ENCODE measurements at places on chromosomes 11 and 22. TPM values are rescaled to one million over a fixed set of nuclear protein-coding genes. Genes with fewer than 3 reads are reported as not detected.

GRCh38 chr22:35071784-35072183 is 5.8 kb downstream of the ISX start:
- DNase-seq, result no peak

- DNase-seq, result peak; percentile 32
Observed at GRCh38 chr11:47178316-47178715, 1.6 kb upstream of the ARFGAP2 start.

DNA sequence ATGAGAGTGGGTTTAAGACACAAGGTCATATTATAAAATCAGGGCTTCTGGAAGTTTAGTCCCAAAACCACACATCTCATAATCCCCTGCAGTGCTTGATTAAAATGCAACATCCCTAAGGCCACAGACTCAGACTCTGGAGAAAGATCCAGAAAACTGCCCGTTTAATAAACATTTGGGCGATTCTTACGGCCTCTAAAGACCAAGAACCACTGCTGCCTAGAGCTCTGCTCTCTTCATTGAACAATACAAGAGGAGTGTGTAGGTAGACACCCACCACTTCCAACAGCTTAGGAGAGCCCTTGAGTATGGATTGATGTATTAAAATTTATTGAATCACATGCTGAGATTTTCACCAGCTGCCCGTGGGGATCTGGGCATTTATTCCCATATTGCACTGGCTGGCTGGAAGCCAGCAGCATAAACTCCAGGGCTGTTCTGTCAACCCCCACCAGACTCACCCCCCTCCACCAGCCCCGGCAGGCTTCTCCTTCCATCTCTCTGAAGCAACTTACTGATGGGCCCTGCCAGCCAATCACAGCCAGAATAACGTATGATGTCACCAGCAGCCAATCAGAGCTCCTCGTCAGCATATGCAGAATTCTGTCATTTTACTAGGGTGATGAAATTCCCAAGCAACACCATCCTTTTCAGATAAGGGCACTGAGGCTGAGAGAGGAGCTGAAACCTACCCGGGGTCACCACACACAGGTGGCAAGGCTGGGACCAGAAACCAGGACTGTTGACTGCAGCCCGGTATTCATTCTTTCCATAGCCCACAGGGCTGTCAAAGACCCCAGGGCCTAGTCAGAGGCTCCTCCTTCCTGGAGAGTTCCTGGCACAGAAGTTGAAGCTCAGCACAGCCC is 749 bp upstream of the BEST1 start:
- DNase-seq, result no peak

- no peak for DNase-seq
Observed at GRCh38 chr22:39502789-39503409, 809 bp downstream of the MIEF1 start.

DNA sequence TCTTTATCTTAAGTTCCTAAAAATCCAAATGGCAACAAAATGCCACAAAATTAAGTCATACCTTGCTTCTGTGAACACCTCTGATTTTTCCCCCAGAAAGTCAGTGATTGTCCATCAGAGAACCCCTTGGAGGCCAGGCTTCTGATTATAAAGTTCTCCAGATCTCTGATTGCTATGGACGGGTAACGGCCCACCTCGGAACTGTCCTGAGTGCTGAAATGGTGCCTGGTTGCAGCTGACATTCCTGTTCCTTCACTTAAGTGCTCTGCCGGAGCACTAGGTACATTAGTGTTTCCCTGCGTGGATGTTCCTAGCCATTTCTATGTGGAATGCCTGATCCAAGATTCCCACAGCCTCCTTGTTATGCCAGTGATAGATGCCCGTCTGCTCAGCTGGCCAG is 85.0 kb downstream of the CHST1 start:
- no peak for DNase-seq

- DNase-seq, result no peak
Observed at GRCh38 chr11:133844217-133844616, 1.1 kb downstream of the SPATA19 start.

DNA sequence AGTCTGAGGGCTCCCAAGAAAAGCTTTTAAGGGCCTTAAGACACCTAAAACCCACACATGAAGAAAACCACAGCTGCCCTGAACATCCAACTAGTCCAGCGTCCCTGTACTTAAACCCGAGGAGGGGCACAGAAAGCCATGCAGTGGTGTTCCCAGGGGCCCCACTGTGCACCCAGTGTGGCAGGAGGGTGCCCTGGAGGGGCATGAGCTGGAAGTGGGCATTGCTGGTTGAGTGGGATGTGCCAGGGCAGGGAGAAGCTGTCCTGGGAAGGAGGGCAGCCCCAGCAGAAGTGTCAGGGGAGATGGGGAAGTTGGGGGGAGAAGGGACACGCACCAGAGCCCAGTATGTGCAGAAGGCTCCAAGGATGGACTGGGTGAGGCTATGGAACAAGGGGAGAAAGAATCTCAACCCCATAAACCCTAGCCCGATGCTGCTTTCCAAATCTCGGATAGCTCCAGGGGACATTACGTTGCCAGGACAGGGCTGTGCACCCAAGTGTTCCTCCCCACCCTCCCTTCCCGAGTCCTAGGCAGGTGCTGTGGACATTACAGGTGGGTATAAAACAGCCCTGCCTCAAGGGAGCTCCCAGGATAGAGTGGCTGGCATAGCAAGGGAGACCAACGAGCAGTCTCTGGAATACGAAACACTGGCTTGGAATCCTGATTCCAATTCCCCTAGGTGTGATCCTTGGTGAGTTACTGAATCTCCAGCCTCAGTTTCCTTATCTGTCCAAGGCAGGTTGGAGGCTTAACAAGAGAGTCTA is 44.2 kb downstream of the SHANK2 start:
- no peak for DNase-seq

- DNase-seq, result no peak
Observed at GRCh38 chr11:72075109-72075508, 5.2 kb downstream of the NUMA1 start.

DNA sequence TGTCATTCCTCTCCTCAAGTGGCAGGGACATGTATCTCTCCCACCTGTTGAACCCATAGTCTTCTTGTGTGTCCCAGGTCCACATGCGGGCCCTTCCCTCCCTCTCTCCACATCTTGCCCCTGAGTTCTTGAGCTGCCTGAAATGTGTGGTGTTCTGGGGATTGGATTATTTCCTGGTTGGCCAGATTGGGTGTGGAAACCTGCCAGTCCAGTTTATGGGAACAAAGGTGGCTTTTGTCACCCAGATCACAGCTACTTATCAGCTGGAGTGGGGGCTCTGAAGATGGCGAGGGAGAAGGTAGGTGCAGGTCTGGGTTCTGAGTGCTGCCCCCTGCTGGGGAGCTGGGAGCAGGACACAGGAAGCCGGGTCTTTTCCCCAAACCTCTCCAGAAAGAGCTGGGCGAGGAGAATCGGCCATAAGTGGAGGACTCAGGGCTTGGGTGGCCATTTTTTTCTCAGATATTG is 14.2 kb downstream of the DTX4 start:
- DNase-seq, result peak; percentile 43

GRCh38 chr11:105468154-105468553 is 141.7 kb upstream of the GRIA4 start:
- no peak for DNase-seq

GRCh38 chr11:107457205-107457557 is 444 bp downstream of the CWF19L2 start:
- no peak for DNase-seq

- no peak for DNase-seq
Observed at GRCh38 chr11:62710001-62710345, 2.5 kb downstream of the GNG3 start.

DNA sequence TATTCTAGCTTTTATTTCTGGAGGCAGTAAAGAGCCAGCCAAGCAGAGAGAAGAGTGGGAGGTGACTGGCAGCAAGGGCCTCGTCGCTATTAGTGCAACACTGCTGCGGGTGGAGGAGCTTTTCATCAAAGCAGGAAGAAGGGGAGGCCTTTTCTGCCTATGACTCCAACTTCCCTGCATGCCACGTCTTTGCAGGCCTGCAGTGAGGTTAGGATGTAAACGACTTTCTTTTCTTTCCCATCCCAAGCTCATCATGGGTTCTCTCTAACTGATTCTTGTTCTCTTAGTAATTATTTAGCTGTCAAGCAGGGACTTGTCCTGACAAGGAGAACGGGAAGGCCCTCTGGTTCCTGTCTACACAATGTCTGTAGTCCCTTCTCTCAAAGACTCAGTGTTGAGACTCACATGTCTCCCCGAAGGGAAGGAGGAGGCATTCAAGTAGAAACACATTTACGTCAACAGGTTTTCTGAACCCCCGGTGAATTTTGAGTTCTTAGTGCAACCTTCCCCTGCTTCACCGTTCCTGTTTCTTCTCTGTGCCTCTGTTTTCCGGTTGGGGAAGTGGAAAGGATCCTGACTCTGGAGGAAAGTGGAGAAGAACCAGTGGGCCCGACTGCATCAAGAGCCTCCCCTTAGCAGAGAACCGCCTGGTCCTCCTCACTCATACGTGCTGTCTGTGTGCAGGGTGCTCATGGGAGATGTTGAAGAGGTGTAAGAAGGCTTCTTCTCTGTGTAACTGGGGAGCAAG is 56.9 kb downstream of the PACS1 start:
- DNase-seq, result no peak

DNA sequence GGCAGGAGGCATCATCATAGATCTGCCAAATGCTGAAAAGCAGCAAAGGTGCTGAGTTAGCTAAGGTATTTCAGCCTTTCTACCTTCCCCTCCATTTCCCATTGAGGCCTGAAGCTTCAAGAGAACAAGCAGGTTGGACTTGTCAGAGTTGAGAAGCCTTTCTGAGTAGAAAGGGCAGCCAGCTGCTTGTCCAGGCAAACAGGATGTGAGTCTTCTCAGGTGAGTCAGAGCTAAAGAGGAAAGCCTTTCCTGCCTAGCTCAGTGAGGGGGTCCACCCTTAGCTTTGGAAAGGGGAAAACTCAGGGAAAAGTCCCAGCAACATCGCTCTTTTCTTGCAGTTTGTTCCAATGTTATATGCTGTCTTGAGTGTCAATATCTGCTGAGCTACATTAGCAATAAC is 13.2 kb upstream of the MPZL2 start:
- no peak for DNase-seq

- no peak for DNase-seq
Observed at GRCh38 chr11:116842117-116842516, 4.7 kb upstream of the APOA1 start.

DNA sequence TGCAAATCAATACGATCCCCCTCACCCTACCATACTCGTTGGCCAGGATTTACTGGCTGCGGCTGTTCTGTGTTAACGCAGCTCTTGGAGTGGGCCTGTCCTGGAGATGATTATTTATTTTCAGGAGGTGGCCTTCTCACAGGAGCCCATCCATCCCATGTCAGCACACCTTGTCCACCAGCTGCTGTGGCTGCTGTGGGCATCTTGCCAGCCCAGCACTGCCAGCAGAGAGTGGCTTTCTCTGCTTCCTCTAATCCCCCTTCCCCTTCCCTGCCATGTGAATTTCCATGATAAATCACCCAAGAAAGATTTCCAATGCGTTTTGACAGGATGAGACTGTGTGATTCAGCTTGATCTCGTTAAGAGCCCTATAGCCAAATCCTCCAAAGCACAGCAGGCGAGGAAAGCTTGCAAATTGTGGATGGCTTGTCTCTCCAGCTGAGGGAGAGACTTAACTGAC is 309.1 kb upstream of the C11orf87 start:
- DNase-seq, result no peak

- DNase-seq, result no peak
Observed at GRCh38 chr11:131912134-131912533, 541.7 kb downstream of the NTM start.

- DNase-seq, result no peak
Observed at GRCh38 chr22:44428941-44429830, 68.8 kb downstream of the RTL6 start.

- DNase-seq, result no peak
Observed at GRCh38 chr11:62341588-62341987, 4.3 kb downstream of the ASRGL1 start.

DNA sequence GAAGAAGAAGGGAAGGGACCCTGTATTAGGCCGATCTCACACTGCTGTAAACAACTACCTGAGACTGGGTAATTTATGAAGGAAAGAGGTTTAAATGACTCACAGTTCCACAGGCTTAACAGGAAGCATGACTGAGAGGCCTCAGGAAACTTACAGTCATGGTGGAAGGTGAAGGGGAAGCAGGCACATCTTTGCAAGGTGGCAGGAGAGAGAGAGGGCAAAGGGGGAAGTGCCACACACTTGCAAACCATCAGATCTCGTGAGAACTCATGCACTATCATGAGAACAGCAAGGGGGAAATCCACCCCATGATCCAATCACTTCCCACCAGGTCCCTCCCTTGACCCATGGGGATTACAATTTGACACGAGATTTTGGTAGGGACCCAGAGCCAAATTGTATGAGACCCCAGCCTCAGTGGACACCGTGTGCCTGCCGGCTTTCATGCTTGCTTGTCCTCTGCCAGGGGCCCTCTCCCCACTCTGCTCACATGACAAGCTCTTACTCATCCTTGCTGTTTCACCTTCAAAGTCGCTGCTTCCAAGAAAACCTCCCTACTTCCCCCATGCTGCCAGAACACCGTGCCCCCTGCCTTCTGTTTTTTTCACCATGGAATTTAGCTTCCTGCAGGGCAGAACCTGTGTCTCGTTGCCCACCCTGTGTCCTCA is 23.3 kb upstream of the PPFIA1 start:
- no peak for DNase-seq

- DNase-seq, result no peak
Observed at GRCh38 chr11:128940156-128940555, 2.5 kb downstream of the TP53AIP1 start.

GRCh38 chr11:38582151-38582550 is 1984.1 kb upstream of the RAG2 start:
- no peak for DNase-seq

DNA sequence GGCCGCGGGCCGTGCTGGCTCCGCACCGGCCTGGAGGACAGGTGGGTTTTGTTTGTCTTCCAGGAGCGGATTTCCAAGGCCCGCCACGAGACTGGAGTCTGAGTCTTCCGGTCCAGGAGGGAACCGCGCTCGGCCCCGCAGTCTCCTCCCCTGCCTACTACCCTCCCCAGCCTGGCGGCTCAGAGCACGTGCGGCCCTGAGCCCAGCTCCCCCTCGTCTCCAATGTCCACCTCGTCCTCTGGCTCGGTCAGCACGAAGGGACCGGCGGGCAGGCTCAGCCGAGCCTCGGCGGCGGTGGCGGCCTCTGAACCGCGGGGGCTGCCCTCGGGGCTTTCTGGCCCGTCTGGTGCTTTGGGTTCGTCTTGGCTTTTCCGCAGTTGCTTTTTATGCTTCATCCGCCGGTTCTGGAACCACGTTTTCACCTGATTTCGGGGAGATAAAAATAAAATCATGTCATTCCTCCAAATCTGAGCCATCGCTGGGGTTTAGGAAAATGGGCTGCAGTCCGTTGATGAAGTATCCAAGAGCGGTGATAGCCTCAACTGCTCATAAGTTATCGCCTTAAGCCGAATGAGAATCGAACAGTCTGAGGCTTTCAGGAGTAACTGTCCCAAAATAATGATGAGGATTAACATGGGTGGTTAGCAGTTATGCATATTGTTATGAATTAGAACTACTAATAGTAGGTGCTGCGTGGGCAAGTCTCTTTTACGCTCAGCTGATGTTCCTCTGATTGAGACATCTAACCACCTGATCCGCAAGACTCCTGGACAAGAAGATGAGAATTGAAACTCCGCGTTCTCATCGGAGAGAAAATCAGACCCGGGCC is 4.0 kb downstream of the BSX start:
- DNase-seq, result no peak

The KLHDC7B gene
- total RNA-seq, result not detected

The MUC5AC gene
- not detected for total RNA-seq

The PDE3B gene
- total RNA-seq, result 43.1 TPM

The TMEM191C gene
- total RNA-seq, result 0.25 TPM

The SYT7 gene
- total RNA-seq, result 114 TPM

The SCO2 gene
- 1.7 TPM for total RNA-seq

The KRTAP5-1 gene
- not detected for total RNA-seq

The CST6 gene
- total RNA-seq, result not detected

The P2RY2 gene
- 2.4 TPM for total RNA-seq

Measured in liver (tissue), 10 donors.